ENCODE measurements at places on chromosomes 13 and 19. TPM values are rescaled to one million over a fixed set of nuclear protein-coding genes. Genes with fewer than 3 reads are reported as not detected.

Gene CEACAM4
- 0.13 TPM for polyA plus RNA-seq

Gene SULT2B1
- 0.43 TPM for polyA plus RNA-seq

Gene ZNF112
- 13.1 TPM for polyA plus RNA-seq

Gene PEAK3
- polyA plus RNA-seq, result 0.12 TPM

Gene FARP1
- 268 TPM for polyA plus RNA-seq

Gene ZNF98
- 8.1 TPM for polyA plus RNA-seq

Gene KCNN1
- 5.1 TPM for polyA plus RNA-seq

Gene FREM2
- polyA plus RNA-seq, result 48.2 TPM

Gene PTPRS
- 71.4 TPM for polyA plus RNA-seq

Gene LMTK3
- 3.7 TPM for polyA plus RNA-seq

Gene CPT1C
- polyA plus RNA-seq, result 11.6 TPM

Gene ZNF93
- polyA plus RNA-seq, result 16.6 TPM

Gene APOC4
- polyA plus RNA-seq, result not detected

Data from renal pelvis (tissue), 12 donors.